Stimulated activated CD4-positive, alpha-beta T cell treated with anti-CD3 and anti-CD28 coated beads, Interleukin-1b, Interleukin-23, amount 100 ng/mL, for 48 hours (primary cell): ENCODE measurements at places on chromosomes 7 and 10.

DNA sequence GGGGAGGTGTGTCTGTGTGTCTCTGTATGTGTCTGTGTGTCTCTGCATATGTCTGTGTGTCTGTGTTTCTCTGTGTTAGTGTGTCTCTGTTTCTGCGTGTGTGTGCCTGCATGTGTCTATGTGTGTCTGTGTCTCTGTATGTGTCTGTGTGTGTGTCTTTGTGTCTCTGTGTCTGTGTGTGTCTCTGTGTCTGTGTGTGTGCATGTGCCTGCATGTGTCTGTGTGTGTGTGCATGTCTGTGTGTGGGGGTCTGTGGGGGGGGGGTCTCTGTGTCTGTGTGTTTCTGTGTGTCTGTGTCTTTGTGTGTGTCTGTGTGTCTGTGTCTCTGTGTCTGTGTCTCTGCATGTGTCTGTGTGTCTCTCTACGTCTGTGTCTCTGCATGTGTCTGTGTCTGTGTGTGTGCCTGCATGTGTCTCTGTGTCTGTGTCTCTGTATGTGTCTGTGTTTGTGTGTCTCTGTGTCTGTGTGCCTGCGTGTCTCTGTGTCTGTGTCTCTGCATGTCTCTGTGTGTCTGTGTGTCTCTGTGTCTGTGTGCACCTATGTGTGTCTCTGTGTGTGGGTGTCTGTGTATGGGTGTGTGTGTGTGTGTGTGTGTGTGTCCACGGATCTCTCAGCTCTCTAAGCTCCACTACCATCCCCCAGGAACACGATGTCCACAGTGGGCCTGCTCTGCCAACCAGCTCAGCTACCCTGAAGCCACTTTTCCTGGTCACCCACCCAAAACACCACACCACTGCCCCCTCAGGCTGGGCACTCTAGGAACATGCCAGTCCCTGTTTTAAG, 41.7 kb downstream of the RASGEF1A start:
- no peak for DNase-seq

- DNase-seq: no peak
Measured at GRCh38 chr7:76395965-76396726, 13.4 kb downstream of the SSC4D start.

DNA sequence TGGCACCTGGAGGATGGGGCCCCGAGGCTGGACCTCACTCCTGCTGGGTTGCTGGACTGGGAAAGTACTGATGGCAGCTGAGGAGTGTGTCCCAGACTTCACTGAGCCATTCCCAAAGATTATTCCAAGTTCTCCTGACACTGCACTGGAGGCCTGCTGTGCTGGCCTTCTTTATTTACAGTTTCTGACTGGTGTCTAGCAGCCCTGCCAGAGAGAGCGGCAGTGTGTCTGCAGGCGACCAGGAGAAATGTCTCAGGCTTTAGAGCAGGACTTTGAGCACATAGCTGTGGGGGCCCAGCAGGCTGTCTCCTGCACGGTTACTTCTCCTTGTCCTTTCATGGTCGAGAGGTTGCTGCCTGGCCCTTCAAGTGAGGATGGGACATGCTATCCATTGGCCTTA, 16.1 kb downstream of the HTRA1 start:
- DNase-seq: no peak

- no peak for DNase-seq
Measured at GRCh38 chr7:24075426-24075810, 208.6 kb upstream of the NPY start.

- no peak for DNase-seq
Measured at GRCh38 chr7:30650421-30650808, 31.8 kb downstream of the CRHR2 start.

DNA sequence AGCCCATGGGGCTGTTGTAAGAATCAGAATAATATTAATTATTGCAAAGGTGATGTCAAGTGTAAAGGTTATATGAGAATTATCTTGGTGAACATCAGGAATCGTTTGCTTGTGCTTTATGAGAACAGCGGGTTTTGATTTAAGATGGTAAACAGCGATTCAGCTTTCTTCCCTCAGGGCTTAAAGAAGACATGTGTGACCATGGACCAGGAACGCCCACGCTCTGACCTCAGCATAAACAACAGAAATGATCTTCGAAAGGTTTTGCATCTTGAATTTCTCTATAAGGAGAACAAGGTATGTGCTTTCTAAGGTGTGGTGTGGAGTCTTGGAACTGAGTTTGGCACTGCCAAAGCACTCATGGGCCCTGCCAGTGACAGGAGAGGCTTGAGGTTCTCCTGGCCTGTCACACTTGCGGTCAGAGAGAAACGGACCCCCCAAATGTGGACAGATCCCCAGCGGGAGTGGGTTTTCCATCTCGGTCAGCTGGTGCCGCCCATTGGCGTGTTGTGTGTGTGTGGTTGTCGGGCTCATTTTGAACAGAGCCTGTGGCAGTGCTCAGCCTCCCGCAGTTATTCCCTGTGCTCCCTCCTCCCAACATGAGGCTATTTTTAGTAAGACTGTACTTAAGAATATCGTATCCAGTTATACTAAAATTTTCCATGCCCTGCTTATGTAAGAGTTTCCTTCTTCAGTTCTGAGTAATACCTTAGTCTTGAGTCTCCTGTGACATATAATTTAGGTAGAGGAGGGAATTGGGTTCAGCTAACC, 7.2 kb downstream of the MINDY4 start:
- no peak for DNase-seq

DNA sequence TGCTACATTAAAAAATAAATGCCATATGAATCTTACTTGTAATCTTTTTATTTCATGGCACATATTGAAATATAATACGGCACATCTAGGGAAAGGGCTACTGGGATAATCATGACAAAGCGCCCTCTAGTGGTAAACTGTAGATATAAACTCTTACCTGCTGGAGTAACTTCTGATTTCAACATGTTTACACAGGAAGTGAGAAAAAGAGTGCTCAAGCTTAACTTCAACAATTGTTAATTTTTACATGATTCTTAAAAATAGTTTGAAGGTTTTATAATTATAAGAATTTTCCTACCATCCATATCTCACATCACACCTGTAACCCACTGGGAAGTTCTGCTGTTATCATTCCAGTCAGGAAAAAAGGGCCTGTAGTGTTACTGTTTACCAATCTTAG, 2.0 kb upstream of the HEPACAM2 start:
- DNase-seq: no peak

DNA sequence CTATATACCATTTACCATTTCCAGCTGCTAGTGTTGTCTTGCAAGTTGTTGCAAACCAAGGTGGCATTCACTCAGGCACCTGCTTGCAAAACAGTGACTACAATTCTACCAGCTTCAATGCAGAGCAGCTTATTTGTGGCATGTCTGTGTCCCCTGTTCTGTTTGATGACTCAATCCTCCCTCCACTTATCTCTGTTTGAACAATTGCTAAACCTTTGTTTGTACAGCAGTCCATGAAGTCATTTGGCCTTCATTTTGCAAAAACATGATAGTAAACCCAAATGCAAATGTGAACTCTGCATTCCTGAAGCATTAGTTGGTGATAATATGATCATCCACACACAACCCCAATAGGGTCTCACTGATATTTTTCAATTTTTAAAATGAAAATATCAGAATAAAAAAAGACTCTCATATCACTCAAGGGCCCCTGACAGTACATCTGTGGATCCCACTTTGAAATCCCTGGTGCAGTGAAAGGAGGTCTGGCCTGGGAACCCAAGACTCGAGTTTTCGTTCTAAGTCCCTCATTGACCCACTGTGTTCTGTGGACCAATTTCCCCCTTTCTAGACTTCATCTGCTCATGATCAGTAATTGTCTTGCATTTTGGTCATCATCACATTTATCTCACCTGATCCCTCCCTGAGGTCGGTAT, 425.4 kb downstream of the RPS24 start:
- no peak for DNase-seq

DNA sequence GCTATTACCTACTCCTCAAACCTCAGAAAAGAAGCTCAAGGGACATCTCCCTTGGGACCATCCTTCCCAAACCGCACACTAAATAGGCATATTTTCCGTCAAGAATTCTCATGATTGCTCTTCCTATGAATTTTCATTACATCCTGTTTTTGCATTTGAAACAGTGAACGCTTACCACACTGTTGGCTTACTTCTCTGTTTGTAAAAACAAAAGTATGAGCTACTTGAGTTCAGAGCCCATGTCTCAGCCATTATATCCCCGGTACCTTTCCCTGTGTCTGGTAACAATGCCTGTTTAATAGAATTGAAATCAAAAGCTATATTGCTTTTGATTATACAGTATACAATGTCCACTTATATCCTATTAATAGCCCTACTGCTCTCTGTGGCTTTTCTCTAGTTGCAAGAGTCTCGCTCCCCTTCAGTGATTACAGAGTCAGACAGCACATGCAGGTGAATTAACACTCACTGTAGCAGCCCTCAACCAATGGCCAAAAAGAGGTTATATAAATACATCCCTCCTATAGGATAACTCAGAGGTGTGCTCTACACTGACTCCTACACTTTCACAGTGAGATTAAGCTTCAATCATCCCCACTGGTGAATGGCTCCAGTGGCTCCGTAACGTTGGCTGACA, 264.4 kb downstream of the SORCS1 start:
- DNase-seq: no peak

GRCh38 chr10:59036311-59037017, 140.0 kb upstream of the PHYHIPL start:
- no peak for DNase-seq

- DNase-seq: no peak
Measured at GRCh38 chr10:76969366-76969948, 668.2 kb downstream of the KCNMA1 start.

- DNase-seq: peak; percentile 22
Measured at GRCh38 chr10:114043532-114044246, at the start of gene ADRB1. Gene ADRB1 (plus strand): TSS chr10:114043866. CDS start chr10:114044133, 267 bp downstream.

DNA sequence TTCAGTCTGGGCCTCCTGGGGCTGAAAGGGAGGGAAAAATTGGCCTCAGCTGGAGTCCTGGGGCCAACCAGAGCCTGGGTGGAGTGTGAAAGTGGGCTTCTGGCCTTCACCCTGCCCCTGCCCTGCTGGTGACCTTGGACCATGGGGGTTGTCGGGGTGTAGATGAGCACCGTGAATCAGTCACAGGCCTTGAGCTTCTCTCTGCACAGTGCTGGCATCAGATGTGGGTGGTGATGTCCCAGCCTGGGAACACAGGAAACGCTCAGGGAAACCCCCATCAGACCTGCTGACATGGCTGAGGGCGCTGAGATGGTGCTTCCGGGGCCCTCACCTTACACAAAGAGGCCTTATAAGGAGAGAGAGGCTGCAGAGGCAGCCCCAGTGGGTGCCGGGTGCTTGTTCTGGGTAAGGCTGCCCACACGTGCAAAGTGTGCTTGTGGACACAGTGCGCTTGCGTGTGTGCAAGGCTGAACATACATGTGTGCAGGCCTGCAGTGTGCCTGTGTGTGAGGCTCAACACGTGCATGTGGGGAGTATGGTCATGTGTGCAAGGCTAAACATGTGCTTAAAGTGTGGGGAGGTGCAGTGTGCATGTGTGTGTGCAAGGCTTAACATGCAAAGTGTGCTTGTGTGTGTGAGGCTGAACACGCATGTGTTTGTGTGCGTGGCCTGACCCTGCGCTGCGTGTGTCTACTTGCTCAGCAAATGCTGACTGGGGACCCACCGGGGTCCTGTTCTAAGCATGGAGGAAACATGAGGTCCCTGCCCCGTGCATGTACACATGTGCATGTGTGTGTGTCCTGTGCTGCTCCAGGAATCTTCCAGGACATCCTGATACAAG, 6.5 kb downstream of the ARPC1B start:
- peak; percentile 95 for DNase-seq

GRCh38 chr10:121033366-121033765, 182.2 kb downstream of the WDR11 start:
- DNase-seq: no peak

- DNase-seq: no peak
Measured at GRCh38 chr10:85649461-85649860, 717.1 kb downstream of the GRID1 start.

DNA sequence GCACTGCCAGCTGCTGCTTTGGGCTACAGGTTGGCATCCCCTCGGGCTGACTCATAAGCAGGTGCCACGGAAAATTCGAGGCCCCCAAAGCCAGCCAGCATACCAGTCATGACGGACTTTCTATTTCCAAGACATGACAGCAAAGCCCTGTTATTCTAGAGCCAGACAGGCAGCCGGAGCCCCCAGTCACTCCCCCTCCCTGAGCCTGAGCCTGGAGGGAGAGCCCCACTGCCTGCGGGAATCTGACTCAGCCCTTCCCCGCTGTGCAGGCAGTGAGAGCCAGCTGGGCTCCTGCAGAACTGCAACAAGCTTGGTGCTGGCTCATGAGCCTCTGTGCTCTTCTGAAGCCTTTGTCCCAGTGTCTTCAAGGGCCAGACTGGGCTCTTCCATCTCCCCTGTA, 15.8 kb downstream of the BTBD16 start:
- DNase-seq: no peak

DNA sequence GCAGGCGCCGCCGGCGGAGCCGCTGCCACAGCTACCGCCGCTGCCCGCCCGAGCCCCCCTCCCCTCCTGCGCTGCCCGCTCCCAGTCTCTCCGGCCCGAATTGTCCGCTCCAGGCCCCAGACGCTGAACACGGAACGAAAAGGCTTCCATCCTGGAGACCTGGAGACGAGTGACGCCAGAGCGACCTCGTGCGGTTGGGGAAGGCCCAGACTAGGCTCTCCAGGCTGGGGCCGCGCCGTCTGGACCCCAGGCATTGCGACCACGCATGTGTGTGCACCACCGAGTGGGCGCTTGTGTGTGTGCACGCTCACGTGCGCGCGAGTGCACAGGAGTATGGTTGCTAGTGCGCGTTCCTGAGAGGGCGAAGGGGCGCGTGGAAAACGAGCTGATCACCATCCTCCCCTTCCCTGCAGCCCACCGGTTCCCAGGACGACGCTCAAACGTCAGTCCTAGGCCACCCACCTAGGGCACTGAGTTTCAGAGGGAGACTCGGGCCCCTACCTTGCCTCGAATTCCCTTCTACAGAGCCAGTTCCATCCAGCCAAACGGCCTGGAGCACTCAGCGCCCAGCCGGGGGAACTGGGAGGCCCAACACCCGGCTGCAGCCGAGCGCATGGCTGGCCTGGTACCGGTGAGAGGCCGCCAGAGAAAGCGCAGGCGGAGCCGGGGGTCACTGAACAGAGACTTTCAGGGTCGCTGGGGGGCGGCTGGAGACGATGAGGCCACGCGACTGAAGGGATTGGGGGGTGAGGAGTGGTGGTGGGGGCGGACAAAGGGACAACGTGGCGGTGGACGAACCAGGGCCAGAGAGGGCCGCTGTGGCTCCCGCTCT, 11.6 kb downstream of the LBX1 start:
- DNase-seq: no peak
